ENCODE measurements at places on chromosomes 12 and 14. TPM values are rescaled to one million over a fixed set of nuclear protein-coding genes. Genes with fewer than 3 reads are reported as not detected.

DNA sequence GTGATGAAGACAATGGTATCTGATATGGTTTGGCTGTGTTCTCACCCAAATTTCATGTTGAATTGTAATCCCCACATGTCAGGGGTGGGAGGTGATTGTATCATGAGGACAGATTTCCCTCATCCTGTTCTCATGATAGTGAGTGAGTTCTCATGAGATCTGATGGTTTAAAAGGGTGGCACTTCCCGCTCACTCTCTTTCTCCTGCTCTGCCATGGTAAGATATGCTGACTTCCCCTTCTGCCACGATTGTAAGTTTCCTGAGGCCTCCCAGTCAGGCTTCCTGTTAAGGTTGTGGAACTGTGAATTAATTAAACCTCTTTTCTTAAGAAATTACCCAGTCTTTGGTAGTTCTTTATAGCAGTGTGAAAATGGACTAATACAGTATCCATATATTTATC, 25.6 kb upstream of the PTHLH start:
- no peak for DNase-seq

GRCh38 chr12:15757553-15758255, 31.5 kb downstream of the EPS8 start:
- no peak for DNase-seq

EIF2B1 gene
- 28.3 TPM for total RNA-seq

DNA sequence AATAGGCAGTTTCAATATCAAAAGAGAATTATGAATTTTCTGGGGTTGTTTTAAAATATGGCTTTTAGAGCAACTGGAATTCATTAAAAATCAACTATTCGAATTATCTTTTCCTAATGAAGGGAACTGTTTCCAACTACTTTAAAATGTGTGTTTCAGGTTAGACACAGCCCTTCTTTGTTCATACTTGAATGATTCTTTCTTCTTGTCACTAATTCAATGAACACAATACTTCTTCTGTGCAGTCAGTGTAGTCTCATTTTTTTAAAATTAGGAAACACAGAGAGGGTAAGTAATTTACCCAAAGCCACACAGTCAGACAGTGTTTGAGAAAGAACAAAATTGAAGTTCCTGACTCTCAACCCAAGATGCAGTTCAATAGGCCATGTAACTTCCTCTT, 414.0 kb downstream of the CCDC91 start:
- no peak for DNase-seq

DNA sequence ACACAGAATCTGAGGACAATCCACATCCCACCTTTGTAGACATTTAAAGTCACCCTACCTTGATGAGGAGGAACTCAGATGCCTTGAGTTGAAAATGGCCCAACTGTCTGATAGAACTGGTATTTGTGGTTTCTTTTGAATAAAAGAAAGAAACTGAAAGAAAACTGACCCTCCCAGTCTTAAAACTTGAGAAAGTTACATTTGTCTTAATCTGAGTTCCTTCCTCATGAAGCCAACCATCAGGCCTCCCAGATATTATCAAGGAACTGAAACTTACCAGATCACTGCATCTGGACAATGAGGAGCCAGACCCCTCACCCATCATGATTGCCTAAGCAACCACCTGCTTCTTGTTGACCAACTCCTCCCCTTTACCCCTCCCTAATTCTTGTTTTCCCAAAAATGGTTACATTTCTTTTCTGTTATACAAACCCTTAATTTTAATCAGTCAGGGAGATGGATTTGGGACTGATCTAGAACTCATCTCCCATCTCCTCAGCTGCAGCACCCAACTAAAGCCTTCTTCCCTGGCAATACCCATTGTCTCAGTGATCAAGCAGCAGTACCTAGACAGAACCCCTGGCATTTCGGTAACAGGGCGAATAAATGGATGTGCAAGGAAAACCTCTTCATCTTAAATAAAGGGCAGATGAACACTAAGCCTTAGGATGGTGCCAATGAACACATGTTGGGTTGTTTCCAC, 72.0 kb upstream of the RESF1 start:
- DNase-seq: no peak

DNA sequence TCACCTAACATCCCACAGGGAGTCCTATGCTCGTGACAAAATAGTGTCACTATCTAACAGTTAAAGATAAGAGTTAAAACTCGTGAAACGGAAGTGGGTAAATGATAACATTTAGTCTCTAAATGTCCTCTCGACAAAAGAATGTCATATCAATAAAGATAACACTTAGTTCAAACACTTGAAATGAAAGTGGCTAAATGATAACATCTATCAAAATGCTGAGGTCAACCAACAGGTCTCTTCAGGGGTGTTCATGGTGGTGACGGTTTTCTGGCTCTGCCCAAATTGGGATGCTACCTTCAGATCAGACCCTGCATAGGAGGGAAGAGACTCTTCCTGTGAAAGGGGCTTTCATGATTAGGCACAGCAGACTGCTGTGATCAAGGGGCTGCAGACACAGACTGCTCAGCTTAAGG, 22.1 kb downstream of the IL26 start:
- no peak for DNase-seq
